Gastroesophageal sphincter (tissue), 4 donors: ENCODE measurements at places on chromosomes 1 and 21.

DNA sequence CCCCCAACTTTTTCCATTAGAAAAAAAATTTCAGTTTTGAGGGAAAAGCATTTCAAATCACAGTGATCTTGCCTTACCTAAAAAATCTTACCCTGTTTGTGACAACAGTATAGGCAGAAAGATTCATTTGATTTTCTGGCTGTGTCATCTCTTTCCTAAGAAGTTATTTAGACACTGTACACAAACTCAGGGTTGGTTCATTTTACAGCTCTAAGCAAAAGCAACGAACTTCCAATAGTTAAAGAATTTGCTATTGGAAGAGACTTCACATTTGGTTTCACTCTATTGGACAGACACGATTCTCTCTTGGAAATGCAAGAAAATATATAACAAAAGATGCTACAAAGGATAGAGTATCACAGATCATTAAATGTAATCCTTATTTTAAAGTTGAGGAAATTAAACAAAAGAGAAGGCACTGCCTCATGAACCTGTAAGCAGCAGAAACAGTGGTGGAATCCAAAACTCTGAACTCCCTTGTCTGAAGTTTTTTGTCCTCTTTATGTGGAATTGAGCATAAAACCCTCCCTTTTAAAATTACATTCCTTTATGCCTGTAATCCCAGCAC, 20.8 kb downstream of the EYA3 start:
- ATAC-seq, result no peak

- ATAC-seq, result no peak
These were observed 32.8 kb upstream of the PTPRC start for GRCh38 chr1:198606020-198606438.

- no peak for ATAC-seq
These were observed 30.3 kb upstream of the CEP350 start for GRCh38 chr1:179924268-179924667.

DNA sequence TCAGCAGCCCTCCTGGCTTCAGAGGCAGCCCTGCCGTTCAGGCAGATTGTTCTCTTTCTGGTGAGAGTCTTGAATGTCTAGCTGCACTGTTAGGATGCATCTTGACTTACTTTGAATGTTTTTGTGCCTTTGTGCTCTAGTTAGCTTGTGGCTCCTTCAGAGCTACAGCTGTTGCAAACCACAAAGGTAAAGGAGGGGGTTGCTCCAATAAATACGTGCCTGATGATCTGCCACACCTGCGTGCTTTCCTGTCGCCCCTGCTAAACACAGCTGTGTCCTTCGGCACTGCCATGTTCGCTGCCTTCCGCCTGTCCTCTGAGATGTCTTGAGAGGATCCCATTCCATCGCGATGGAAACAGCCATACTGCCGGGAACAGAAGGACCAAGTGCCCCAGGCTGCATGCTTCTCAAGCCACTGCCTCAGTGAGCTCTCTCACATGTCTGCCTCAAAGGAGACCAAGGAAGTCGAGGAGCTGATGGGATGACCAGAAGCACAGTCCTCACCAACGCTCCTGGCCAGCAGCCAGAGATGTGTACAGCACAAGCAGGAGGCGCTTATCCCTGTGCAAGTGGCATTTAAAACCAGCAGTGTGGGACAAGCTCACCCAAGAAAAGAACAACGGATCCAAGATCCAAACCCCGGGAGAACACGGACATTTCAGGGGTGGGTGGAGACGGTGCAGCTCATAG, 12.0 kb upstream of the SMIM12 start:
- ATAC-seq, result no peak

GRCh38 chr1:217456261-217456660, 174.6 kb downstream of the GPATCH2 start:
- no peak for ATAC-seq
